Skin of body (tissue), 3 donors: ENCODE measurements at places on chromosomes 7 and 10. TPM values are rescaled to one million over a fixed set of nuclear protein-coding genes. Genes with fewer than 3 reads are reported as not detected.

LGI1 gene
- 2.6 TPM for total RNA-seq

SPDYE9 gene
- 0.10 TPM for total RNA-seq

ABCC2 gene
- 2.1 TPM for total RNA-seq

- no peak for DNase-seq
Measured at GRCh38 chr10:102542800-102543418, 39.1 kb downstream of the SUFU start.
